A549 treated with CpdA at 1 μM for 4 hours (cell line): ENCODE measurements at places on chromosomes 4 and X. TPM values are rescaled to one million over a fixed set of nuclear protein-coding genes. Genes with fewer than 3 reads are reported as not detected.

The DCAF16 gene
- 4.4 to 8.7 TPM (median 7.4 TPM) in 5 replicates for total RNA-seq

The POU3F4 gene
- not detected in 5 replicates for total RNA-seq

The TGIF2LX gene
- not detected in 5 replicates for total RNA-seq

The P2RY8 gene
- 0.01 to 0.03 TPM in 2 of 5 replicates, not detected in the others for total RNA-seq

The PNMA3 gene
- 0.17 to 0.25 TPM (median 0.21 TPM) in 5 replicates for total RNA-seq

The CENPI gene
- total RNA-seq, result 10.3 to 13.5 TPM (median 12.1 TPM) in 5 replicates

The ZCCHC4 gene
- total RNA-seq, result 4.6 to 5.9 TPM (median 5.0 TPM) in 5 replicates

The ARR3 gene
- total RNA-seq, result not detected in 5 replicates
